ENCODE measurements at places on chromosomes 11 and 22.
A peak's percentile ranks its signal among the peaks of the same experiment; 100 is the strongest.

DNA sequence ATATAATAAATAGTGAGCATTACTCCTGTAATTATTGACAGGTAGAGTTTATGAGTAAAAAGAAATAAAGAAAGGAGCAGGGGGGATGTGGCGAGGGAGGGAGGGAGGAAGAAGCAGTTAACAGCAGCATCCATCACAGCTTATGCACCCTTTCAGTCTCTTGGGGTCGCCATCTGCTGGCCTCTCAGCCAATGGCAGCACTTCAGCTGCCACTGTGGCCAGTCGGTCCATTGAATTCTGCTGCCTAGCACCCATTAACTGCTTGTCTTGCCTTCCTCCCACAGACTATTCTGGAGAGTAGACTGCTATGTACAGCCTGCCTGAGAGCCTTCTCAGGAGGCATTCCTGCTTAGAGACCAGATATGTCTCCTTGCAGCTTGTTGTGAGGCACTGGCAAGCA is 388.3 kb downstream of the TENM4 start:
- DNase-seq: no peak

- DNase-seq: no peak
These were observed 58.2 kb upstream of the EED start for GRCh38 chr11:86186386-86186785.

GRCh38 chr11:19366992-19367709 is 126.4 kb upstream of the E2F8 start:
- DNase-seq: peak; percentile 37

- DNase-seq: no peak
These were observed 29.4 kb downstream of the PPP2R1B start for GRCh38 chr11:111736621-111737443.

DNA sequence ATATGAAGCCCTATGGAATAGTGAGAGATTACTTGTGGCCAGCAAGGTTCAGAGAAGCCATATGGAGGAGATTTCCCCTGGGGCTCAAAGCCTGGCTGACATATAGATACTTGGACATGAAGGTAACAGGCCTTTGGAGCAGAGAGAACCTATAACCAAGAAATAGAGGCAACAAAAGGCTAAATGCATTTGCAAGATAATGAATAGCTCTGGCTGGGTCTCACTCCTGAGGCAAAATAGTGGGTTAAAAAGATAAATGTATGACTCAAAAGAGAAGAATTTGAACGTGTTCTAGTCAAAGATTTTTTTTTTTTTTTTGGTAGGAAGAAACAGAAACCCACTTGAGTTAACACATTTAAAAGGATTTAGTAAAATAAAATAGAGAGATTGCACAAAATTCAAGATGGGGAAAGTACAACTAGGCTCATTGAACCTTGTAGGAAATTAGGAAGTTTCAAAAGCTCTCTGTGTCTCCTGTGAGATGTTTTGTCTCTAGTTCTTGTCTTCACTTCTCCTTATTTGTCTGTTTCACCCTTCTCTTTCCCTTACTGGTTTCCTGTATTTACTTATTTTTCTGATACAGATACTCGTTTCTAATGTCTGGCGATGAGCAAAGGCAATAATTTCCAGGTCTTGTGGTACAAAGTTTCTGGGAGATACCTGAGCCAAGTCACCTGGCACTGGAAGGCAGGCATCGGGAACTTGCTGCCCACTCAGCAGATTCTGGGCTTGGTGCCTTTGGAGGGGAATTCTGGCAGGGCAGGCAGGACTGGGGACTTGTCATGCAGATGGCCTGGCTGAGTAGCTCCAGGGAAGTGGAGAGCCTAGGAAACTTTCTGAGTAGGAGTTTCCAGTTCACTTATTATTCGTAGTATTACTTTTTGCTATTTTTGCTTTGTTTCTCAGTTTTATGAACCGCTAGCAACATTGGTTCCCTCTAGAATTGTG is 49.2 kb upstream of the SESN3 start:
- no peak for DNase-seq

Measured in non-pigmented ciliary epithelial cell (primary cell).